Stomach (tissue), 19 donors: ENCODE measurements at places on chromosomes 1 and 21.

GRCh38 chr1:66532798-66533783, 862 bp upstream of the SGIP1 start:
- DNase-seq = peak; percentile 76
- no peaks in the 10 kb centered on the region for H3K36me3 ChIP-seq
- peak overlapping the region; percentile 51 for H3K4me3 ChIP-seq
- peaks cover 18% of the 10 kb centered on the region for H3K4me1 ChIP-seq

GRCh38 chr1:25664357-25665199, 48.0 kb downstream of the MAN1C1 start:
- no peak overlapping the region for H3K27ac ChIP-seq
- no peaks in the 10 kb centered on the region for H3K36me3 ChIP-seq
- no peak overlapping the region for H3K4me3 ChIP-seq
- H3K27me3 ChIP-seq = no peaks in the 10 kb centered on the region
- DNase-seq = peak; percentile 61
- peaks cover 3% of the 10 kb centered on the region for H3K4me1 ChIP-seq

- H3K27ac ChIP-seq = no peak overlapping the region
- H3K27me3 ChIP-seq = no peaks in the 10 kb centered on the region
- no peak for DNase-seq
- H3K4me1 ChIP-seq = peaks cover 37% of the 10 kb centered on the region
- H3K4me3 ChIP-seq = no peak overlapping the region
Observed at GRCh38 chr21:34128124-34128523, 54.7 kb downstream of the MRPS6 start.

GRCh38 chr1:234533975-234534876, 55.2 kb upstream of the TARBP1 start:
- H3K4me1 ChIP-seq = peaks cover 100% of the 10 kb centered on the region
- H3K36me3 ChIP-seq = no peaks in the 10 kb centered on the region
- H3K27me3 ChIP-seq = no peaks in the 10 kb centered on the region
- no peak overlapping the region for H3K4me3 ChIP-seq

DNA sequence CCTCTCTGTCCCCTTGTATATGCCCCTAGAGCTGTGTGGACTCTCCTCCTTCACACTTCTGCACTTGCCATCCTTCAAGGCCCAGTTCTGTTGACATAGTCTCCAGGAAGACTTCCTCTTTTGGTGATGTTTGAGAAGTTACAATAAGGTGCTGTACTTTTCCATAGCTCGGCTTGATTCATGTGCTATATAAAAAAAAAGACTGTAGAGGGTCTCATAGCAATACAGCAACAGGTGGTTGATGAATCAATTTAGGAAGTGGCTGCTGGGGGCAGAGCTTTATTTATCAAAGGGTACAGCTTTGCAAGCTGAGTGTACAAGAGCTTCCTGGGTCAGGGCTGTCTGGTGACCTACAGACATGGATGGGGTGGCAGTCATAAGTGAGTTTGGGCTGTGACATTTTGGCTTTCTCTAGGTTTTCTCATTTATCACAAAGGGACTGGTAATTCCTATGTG, 102.7 kb downstream of the RUNX1 start:
- no peaks in the 10 kb centered on the region for H3K27me3 ChIP-seq
- H3K4me3 ChIP-seq = no peak overlapping the region
- no peak overlapping the region for H3K27ac ChIP-seq
- H3K4me1 ChIP-seq = no peaks in the 10 kb centered on the region
- H3K36me3 ChIP-seq = no peaks in the 10 kb centered on the region

DNA sequence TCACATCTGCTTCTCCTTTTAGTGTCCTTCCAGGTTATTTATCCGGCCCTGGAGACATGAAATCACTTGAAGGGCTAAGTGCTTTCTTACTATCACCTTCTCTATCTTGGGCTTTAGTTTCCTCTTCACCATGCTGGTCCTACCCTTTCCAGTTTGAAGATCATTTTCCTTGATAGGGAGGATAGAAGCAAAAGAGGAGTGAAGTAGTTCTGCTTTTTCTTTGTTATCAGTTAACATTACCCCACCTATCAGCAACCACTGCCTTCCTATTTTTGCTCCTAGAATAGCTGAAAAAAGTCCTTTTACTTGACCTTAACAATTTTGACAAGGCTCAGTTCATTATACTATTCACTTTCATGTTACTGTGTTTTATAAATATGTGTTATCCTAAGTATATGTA, 19.4 kb downstream of the RGL1 start:
- H3K4me3 ChIP-seq = no peak overlapping the region
- DNase-seq = no peak
- no peak overlapping the region for H3K27ac ChIP-seq
- H3K4me1 ChIP-seq = peaks cover 6% of the 10 kb centered on the region
- no peaks in the 10 kb centered on the region for H3K36me3 ChIP-seq

DNA sequence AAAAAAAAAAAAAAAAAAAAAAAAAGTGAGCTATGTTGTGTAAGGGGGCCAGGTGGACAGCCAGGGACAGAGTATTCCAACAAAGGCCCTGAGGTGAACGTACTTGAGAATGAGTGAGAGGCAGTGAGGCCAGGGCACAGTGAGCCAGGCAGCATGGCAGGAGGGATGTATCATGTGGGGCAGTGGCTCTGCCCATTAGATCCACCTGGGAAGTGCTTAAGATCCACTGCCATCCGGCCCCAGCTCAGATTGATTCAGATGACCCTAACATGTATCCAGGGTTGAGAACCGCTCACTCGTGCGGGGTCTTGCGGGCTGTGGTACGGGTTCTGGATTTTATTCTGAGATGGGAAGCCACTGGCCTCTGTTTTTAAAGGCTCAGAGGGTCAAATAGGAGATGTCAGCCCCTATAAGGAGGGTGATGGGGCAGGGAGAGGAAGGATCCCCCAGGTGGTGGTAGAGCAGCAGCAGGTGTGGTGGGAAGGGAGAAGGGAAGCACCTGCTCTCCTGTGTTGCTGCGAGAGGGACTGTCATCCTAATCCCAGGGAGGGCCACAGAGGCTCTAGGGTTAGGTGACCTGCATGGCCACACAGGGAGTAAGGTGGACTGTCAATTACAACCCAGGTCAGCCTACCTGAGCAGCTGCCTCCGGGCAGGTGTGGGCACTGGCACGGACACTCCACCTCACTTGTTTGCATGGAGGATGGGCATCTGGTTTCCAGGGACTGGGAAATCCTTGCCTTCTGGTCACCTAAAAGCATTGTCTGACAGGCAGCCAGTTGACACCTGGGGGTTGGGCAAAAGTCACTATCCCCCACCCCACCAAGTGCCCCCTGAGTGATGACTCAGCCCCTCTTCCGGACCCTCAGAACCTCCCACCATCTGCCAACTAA, 31.6 kb downstream of the CDK18 start:
- H3K27ac ChIP-seq = no peak overlapping the region
- H3K4me1 ChIP-seq = peaks cover 8% of the 10 kb centered on the region
- no peak overlapping the region for H3K4me3 ChIP-seq
